Fibroblast of the aortic adventitia (primary cell): ENCODE measurements at places on chromosomes 6 and 20. TPM values are rescaled to one million over a fixed set of nuclear protein-coding genes. Genes with fewer than 3 reads are reported as not detected.

Gene CYP24A1
- 0.98 TPM in 1 of 2 replicates, not detected in the other for total RNA-seq

Gene COL9A3
- total RNA-seq = 0.36 and 0.98 TPM in 2 replicates

Gene PDE7B
- 11.8 and 23.9 TPM in 2 replicates for total RNA-seq

Gene KIFC1
- total RNA-seq = 49.3 TPM in 1 of 2 replicates, not detected in the other

Gene NRN1
- 0.65 TPM in 1 of 2 replicates, not detected in the other for total RNA-seq

Gene BMP2
- 10.6 and 12.3 TPM in 2 replicates for total RNA-seq

Gene ZNF391
- total RNA-seq = 1.4 and 3.0 TPM in 2 replicates

Gene DEFB110
- not detected in 2 replicates for total RNA-seq
